RWPE2 (cell line): ENCODE measurements at places on chromosomes 6 and 20.
A peak's percentile ranks its signal among the peaks of the same experiment; 100 is the strongest.

DNA sequence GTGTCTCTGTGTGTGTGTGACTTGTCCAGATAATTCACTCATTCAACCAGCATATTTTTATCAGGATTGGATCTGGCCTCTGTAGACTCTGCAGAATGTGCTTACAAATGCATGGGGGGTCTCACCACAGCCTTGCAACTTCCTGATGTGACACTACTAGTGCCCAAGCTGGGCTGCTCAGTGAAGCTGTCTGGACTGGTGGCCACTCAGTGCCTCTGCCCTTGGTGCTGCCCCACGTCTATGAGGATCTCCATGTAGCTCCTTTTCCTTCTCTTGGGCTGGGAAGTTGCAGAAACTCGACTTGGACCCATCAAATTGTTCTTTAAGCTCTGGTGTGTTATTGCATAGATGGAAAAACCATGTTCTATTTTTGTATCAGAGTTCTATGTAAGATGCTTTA, 75.8 kb downstream of the NRN1 start:
- no peak for DNase-seq

DNA sequence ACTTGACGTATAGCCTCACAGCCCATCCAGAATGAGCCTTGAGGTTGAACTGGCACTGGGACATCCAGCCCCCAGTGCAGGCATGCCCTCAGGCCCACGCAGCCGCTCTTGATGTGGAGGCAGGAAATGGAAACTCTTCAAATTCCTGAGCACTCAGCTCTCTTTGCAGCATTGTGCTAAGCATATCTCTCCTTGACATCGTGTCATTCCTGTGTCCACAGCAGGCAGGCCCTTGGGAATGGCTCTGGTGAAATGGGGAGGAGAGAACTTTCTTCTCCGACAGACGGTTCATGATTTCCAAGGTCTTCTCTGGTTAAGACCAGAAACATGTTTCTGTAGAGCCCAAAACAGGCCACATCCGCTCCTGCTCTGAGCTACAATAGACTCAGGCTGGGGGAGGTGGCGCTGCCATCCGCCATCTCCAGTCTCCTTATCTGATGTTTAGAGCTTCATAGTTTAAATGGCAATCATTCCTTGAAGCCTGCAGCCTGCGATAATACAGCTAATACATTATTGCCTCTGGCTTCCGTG, 248.8 kb downstream of the CDH4 start:
- DNase-seq, result peak; percentile 67

DNA sequence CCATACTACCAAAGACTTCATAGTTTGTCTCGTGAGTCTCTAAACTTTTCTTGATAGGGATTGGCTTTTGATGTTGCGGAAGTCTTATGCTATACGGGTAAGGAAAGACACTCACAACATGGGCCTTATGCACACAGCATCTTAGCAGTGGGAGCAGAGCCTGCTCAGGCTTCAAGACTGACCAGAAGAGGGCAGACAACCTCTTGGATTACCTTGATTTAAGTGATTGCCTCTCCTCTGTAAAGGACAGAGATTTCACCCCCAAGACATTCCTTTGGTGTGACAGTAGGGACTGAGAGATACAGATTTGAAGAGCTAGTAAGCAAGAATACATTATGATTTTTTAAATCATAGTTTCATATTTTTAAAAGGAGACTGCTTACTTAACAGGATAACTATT, 71.0 kb upstream of the SAMD3 start:
- no peak for DNase-seq

GRCh38 chr20:17391127-17391771, 139.9 kb downstream of the BFSP1 start:
- DNase-seq, result no peak

GRCh38 chr20:49901588-49901987, 13.7 kb downstream of the SPATA2 start:
- DNase-seq, result peak; percentile 71

GRCh38 chr6:149493761-149494320, 9.0 kb upstream of the ZC3H12D start:
- DNase-seq, result no peak

GRCh38 chr20:48638546-48638945, 189.3 kb downstream of the PREX1 start:
- peak; percentile 88 for DNase-seq

GRCh38 chr6:39808346-39808745, 16.2 kb downstream of the DAAM2 start:
- no peak for DNase-seq

DNA sequence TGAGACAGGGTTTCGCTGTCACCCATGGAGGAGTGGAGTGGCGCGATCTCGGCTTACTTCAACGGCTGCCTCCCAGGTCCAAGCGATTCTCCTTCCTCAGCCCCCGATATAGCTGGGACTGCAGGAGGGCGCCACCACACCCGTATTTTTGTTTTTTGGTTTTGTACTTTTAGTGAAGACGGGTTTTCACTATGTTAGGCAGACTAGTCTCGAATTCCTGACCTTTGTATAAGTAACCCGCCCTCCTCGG, 115.4 kb upstream of the BTN3A2 start:
- DNase-seq, result no peak

DNA sequence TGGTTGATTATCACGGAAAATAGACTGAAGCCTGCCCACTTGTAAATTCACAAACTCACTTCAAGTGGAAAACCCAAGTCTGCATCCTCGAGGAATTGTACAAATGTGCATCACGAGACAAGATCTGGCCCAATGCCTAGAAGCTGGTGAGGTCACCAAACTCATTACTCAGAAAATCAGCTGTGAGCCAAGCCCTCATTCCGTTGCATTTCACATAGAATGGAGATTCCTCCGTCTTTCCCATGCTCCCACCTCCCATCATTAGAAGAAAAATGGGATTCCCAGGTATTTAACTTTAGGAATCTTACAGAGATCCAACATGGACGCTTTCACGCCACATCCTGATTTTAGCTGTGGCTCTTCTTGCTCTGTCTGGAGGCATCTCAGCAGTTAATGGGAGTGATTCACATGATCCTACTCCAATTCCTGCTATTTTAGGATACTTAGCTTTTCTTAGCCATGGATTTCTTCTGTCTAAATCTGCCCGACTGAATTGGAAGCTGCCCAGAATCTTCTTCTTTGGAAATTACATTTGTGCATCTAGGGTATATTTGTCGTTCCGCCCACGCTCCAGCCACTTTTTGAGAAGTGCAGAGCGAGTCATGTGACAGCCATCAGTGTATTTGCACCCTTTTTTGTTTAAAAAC, 68.7 kb upstream of the STMND1 start:
- no peak for DNase-seq

DNA sequence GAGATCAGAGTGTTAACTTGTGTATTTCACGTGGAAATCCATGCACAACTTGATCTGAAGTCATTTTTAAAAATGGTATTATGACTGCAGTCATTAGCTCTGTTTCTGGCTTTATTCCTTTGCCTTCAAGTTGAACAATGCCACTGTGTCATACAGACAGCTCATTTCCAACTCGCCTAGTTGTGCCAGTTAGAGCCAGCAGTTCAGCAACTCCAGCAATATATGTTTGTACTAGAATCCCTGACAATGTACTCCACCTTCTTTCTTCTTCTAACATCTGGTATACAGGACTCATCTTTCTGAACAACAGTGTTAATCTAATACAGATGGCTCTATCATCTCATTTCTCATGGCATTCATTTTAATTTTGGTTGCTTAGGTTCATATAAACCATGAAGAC, 418.3 kb upstream of the POU3F2 start:
- DNase-seq, result no peak

GRCh38 chr6:378958-379409, 12.6 kb upstream of the IRF4 start:
- DNase-seq, result no peak

GRCh38 chr6:116949964-116950363, 72.9 kb downstream of the RFX6 start:
- DNase-seq, result no peak

- DNase-seq, result no peak
These were observed 203.3 kb upstream of the TAB2 start for GRCh38 chr6:149114167-149114566.

- peak; percentile 75 for DNase-seq
These were observed 30.9 kb downstream of the KIAA1755 start for GRCh38 chr20:38229376-38230252.

- no peak for DNase-seq
These were observed 185.3 kb downstream of the PKHD1 start for GRCh38 chr6:51901766-51902764.

- no peak for DNase-seq
These were observed 217.7 kb upstream of the RIN2 start for GRCh38 chr20:19540392-19540791.

DNA sequence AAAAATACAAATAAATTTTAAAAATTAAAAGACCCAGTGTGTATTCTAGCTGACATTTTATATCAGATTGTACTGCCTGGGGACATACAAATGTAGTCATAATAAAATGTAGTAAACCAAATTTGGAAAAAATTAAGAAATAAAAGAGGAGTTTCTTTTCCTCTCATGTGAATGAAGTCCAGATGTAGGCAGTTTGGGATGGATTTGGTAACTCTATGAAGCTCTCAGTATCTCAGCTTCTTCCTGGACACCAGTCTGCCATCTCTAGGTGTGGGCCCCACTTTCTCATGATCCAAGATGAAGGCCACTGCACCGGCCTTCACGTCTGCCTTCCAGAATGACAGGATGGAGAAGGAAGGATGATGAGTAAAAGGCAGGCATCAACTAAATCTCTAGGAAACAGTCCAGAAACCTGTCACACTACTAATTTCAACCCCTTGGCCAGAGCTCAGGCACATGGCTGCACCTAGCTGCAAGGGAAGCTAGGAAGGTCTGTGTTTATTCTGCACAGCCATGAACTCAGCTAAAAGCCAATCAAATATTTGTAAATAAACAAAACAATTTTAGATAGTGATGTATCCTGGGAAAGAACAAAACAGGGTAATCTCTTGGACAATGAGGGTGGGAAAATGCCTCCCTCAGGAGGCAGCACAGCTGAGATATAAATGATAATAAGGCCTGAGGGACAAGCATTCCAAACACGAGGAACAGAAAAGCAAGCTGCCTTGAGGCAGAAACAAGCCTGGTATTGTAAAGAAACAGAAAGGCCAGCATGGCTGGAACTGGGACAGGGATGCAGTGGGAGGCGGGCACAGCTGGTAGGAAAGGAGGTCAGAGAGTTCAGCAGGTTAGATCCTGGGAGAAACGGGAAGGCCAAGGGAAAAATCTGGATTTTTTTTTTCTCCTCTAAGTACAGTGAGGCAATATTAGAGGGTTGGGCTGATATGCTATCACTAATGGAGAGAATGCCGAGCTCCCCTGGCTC, 88.5 kb upstream of the PTPN1 start:
- DNase-seq, result no peak

- no peak for DNase-seq
These were observed at the start of gene GJA1 for GRCh38 chr6:121435444-121436069. GJA1 (plus strand) TSS chr6:121435646; CDS start chr6:121446848, 11,202 bp downstream.

DNA sequence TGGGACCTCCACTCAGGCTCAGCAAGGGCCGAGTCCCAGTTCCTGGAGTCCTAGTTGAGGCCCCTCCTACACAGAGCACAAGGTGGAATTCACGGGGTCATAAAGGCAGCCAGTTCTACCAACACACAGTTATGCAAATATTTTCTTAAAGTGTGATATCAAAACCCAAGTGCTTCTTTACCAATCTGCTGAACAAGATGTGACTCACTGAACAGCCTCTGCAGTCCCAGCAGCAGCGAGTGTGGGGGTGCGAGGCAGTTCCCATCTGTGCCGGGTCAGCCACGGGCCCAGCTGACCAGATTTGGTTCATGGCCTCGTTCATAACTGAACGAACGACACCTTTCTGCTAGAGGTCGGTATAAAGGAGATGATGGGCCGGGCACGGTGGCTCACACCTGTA, 4.5 kb upstream of the TCEA2 start:
- DNase-seq, result no peak

DNA sequence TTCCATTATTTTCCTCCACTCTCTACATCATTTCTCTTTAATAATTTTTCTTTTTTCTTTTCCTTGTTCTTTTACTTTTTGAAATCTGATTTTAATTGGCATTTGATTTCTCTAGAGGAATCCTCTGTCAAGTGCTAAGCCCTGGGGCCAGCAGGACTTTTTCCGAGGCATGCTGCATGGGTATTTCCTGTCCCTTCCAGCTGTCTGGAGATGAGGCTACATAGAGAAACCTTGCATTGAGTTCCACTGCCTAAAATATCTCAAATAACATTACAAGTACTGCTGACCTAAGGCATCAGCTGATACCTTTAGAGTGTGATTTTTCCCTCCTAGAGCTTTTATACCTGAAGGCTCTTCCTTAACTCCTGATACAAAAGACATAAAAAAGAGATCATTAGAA, 6.2 kb downstream of the RNF217 start:
- no peak for DNase-seq

DNA sequence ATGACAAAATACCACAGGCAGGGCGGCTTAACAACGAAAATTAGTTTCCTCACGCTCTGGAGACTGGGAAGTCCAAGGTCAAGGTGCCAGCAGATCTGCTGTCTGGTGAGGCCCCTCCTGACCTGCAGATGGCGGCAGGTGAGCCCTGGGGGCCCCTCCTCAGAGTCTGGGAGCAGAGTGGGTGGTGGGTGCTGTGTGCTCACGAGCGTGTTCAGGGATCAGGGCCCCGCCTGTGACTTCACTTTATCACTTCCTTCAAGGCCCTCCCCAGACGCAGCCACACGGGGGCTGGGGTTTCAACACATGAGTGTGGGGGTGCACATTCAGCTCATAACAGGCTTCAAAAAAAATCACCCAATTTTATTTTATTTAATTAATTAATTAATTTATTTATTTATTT, 39.3 kb downstream of the SLC2A4RG start:
- no peak for DNase-seq

DNA sequence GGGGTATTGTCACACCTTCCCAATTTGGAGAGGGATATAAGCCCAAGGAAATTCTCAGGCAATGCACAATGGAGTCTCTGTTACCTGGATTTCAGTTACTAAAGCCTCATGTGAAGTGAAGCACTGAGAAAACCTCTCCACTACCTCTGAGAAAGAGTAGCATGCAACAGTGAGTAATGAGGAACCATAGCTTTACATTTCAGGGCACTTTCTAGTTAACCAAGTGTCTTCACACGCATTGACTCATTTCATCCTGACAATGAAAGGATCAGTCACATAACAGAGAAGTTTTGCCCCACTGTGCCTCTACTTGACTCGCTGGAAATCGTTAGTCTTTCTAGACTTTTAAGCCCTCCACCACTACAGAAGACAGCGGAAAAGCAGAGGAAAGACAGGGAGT, 86.2 kb upstream of the ARID1B start:
- DNase-seq, result no peak

GRCh38 chr6:40268614-40269013, 318.6 kb downstream of the LRFN2 start:
- no peak for DNase-seq

DNA sequence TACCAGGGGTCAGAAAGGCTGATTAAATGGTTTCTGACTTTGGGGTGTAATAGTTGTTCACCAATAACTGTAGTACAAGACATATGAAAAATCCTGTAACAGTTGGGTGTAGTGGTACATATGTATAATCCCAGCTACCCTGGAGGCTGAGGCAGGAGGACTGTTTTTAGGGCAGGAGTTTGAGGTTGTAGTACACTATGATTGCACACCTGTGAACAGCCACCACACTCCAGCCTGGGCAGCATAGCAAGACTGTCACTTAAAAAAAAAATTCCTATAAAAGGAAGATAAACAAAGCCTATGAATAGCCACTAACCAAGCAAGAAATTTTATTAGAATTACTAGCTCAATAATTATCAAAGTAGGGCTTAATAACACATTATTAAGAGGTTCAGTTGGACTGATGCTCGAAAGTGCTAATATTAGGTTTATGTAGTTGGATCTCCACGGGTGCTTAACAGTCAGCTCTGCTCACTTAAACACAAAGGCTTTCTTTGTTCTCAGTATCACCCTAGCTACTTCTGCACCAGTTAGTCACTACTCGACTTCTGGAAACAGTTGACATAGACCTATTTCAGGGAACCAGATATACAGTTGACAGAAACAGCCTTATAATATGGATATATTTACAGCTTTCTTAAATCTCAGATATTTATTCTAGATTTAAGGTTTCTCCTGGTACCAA, 113.0 kb downstream of the MTFR2 start:
- DNase-seq, result no peak
